Ammon's horn (tissue), 1 donor: ENCODE measurements at places on chromosomes 3 and 15.

- no peak for DNase-seq
Measured at GRCh38 chr3:45844616-45845015, 2.7 kb upstream of the LZTFL1 start.

DNA sequence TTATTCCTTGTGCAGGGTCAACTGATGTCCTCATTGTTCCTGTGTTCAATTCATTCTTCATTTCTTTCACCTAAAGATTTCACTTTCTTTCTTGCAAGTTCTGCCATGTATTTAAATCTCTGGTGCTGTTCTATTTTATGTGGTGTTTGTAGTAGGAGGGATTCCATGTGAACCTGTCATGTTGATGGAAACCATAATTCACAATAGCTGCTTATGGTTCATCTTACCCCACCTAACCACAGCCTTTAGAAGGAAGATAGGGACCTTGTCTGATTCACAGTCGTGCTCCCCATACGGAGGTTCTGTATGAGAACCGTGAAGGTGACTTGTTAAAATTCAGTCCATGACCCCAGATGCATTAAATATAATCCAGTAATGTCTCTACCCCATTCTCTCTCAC lies 21.9 kb downstream of the SLCO2A1 start:
- DNase-seq, result no peak

DNA sequence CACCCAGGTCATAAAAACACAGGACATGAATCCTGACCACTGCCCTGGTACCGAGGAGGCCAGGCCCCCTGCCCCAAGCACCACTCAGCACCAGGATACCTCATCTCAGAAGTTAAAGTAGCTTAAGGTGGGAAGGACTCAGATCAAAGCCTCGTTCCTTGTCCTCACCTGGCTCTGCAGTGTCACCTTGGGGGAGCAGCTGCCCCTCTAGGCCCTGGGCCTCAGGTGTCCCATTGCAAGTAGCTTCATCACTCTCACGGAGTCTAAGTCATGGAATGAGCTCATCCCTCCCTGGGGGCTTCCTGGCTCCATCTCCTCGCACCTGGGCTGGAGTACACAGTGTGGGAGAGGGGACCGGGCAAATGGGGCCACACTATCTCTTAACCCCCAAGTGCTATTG lies 148.0 kb downstream of the TPRA1 start:
- DNase-seq, result no peak

DNA sequence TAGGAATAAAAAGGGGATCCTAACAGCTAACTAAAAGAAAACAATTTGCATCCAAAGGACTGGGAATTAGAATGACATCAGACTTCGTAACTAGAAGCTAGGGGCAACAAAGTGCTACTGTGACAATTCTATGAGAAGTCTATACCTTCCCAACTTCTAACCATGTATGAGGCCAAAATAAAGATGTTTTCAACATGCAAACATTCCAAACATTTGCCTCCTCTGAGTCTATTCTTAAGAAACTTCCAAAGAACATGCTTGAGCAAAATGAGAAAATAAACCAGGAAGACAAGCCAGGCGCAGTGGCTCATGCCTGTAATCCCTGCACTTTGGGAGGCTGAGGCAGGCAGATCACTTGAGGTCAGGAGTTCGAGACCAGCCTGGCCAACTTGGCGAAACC lies 13.1 kb upstream of the RNF7 start:
- DNase-seq, result no peak

- peak; percentile 73 for DNase-seq
Measured at GRCh38 chr15:75347222-75348033, 589 bp downstream of the NEIL1 start.

DNA sequence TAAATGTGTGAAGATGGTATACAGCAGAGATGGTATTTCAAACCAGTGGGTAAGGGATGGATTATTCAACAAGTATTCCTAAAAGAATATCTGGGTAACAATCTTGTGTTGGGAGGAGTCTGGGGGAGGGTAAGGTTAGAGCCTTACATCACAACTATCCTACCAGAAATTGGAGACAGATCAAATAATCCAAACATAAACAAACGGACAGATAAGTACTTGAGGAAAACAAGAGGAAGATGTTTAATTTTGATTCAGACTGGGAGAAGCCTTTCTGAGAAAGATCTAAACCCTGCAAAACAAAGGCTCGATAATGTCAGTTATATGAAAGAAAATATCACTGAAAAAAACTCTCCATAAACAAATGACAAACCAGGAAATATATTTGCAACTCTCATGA lies 77.9 kb downstream of the SLC9A9 start:
- no peak for DNase-seq

DNA sequence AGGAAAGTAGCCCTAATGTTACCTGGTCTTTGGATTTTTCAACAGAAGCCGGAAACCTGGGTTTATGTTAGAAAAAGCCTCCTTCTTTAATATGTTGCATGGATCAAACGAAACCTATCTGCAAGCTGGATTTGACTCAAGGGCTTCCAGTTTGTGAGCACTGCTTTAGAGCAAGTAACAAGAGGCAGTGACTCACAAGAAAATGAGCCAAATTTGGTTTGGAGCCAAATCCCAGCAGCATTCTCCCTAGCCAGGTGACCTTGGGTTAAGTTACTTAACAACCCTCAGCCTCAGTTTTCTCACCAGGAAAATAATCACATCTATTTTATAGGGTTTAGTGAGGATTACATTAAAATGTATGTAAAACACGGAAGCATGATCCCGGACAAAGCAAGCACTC lies 215.2 kb upstream of the PRICKLE2 start:
- DNase-seq, result no peak

DNA sequence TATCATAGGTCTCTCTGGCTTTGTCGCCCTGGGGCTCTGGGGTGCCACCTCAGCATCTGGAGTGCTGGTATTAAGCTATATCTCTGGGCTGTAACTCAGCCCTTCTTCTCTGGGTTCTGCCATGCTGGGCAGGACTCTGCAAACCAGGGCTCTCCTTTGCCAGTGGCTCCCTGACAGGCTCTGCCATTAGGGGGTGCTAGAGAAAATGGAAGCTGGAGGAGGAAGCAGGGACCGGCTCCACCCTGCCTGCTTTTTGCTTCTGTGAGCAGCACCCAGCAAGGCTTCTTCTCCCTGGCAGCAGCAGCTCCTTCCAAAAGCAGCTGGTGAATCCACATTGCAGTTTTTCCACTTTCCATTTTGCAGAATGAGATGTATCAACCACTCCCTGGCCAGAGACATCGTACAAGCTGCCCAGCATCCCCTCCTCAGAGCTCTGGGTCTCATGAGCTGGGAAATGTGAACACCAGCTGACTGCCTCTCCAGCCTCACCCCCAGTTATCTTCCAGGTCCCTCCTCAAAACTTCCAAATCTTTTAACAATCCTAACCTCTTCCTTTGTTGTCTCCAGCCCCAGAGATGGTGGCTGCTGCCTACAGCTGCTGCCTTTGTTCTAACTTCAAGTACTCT lies 165.0 kb downstream of the ABHD5 start:
- peak; percentile 71 for DNase-seq

GRCh38 chr15:58472821-58473581 lies 41.2 kb downstream of the LIPC start:
- no peak for DNase-seq

DNA sequence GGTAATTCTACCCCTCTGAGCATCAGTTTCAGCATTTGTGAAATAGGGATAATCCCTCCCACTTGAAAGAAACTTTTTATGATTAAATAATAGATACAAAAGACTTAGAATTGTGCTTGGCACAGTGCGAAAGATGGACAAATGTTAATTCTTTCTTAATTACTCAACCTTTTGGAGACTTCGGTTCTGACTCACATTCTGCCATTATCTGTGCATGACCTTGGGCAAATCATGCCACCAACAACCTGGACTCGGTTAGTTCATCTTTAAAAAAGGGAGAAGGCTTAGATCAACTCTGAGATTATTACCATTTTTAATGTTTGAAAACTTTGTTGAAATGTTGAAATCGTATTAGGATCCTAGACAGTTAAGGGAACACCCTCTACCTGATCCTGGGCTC lies 40.6 kb upstream of the POLR2M start:
- no peak for DNase-seq

DNA sequence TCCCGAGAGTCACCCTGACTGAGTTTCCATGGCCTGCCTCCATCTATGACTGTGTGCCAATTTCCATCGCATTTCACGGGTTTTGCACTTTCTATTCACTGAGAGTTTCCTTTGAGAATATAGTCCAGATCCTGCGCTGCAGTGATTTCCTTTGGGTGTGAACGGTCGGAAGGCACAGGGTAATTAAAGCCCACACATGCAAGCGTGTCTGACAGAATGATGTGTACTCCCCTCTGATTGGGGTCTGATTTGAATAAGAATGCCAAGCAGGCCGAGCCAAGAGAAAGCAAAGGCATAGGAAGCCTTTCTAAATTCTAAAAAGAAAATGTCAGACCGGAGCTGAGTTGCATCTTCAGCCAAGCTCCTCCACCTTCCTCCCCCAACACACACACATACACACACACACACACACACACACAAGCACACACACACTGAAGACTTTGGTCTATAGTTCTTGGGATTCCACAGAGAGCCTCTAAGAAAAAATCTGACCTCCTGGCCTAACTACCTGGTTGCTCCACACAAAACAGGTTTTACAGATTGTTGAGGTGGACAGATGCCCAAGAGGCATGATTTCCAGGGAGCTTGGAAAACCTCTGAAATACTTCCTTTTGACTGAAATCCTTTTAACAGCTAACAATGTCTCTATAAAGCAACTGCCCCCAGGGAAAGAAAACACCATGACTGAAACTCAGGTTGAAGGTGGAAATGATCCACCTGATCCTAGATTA lies 59.7 kb upstream of the LRRN1 start:
- DNase-seq, result no peak

GRCh38 chr3:15271785-15272381 lies 60.5 kb downstream of the SH3BP5 start:
- no peak for DNase-seq

GRCh38 chr15:31858026-31858425 lies 172.3 kb upstream of the CHRNA7 start:
- no peak for DNase-seq

GRCh38 chr3:40613306-40613705 lies 88.5 kb downstream of the ZNF621 start:
- DNase-seq, result no peak

DNA sequence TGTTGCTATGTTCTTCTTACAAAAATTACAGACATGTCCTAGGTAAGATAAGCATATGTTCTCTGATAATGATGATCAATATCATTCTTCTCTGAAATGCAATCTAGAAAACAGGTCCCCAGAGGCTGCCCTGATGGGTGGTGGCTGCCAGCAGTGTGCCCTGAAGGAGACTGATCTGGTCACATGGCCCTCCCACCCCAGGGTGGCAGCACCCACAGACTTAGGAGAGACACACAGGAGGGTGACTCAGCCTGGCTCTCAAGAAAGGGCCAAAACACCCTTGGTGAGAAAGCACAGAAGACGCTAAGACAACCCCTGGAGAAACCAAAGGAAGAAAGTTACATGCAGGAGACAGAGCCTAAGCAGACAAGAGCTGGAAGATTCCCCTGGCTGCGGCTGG lies 203.7 kb downstream of the TJP1 start:
- no peak for DNase-seq

GRCh38 chr3:71250026-71250425 lies 333.5 kb downstream of the FOXP1 start:
- no peak for DNase-seq

DNA sequence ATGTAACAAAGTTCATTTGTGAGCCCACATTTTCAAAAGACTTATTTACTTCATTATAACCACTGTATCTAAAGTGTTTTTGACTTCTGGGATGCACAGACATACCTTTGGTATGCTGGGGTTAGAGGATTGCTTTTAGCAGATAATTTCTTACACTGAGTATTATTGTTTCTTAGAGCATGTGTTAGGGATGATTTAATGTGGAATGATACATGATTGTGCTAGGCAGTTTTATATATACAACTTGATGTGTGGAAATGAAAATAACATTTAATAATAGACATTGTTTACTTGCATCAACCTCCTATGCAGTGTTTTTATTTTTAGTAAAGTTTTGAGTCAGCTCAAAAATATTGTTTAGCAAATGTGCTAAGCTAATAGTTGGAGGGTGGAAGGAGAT lies 3.4 kb downstream of the KIF23 start:
- no peak for DNase-seq

DNA sequence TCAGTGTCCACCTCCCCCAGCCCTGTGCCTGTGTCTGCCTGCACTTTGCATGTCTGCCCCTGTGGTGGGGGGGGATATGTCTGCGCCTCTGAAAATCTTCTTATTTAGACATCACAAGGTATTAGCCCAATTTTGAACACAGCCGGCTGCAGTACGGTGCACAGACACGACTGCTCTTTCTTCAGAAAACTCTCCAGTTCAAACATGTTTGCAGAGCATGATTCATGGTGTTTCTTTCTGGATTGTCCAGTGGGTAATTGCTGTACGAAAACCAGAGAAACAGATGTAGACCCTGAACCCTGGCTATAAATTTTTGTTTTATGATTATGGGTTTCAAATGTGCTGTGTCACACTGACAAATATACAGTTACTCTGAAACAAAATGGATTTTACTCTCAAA lies 3.4 kb upstream of the RARB start:
- DNase-seq, result no peak

DNA sequence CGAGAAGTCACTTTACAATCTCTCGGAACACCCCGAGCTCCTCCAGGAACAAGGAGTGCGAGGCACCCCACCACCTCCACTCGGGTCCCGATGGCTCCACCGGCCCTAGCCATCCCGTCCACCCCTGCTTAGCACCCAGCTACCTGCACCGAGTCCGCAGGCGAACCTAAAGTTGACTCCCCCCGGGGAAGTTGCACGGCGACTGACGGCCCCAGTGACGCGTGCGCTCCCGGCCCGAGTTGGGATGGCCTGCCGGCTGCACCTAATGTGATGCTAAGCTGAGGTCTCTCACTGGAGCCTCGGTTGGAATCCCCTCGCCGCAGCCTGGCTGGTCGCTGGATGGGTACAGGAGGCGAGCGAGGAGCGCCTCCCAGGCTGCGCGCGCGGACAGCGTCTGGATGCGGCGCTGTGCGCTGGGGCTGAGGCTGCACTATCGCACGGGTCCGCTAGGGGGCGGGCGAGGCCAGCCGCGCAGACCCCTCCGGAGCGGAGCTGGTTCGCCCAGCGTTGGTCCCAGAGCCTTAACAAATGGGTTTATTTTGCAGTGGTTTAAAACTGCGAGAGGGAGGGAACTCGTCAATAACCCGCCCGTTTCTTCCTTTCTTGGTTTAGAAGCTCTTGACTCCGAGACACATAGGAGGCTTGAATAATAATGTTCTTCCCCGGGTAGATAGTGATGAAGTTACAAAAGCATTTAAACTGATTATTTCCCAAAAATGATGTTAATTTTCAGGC lies at the start of gene OXTR:
Gene OXTR, minus strand, starts transcription at position 526 of the 735 bp plus-strand sequence. CDS start 1,426 bp downstream, outside the sequence.
- DNase-seq, result peak; percentile 83

- peak; percentile 70 for DNase-seq
Measured at GRCh38 chr3:9976721-9977709, 9.6 kb downstream of the EMC3 start.
